Choroid plexus epithelial cell (primary cell): ENCODE measurements at places on chromosomes 4 and X.

- DNase-seq: peak; percentile 74
Measured at GRCh38 chrX:46903458-46904242, 8.6 kb upstream of the JADE3 start.

GRCh38 chr4:52946855-52947254 is 84.7 kb downstream of the RASL11B start:
- no peak for DNase-seq

- peak; percentile 78 for DNase-seq
Measured at GRCh38 chrX:11381464-11381863, 88.3 kb downstream of the AMELX start.

DNA sequence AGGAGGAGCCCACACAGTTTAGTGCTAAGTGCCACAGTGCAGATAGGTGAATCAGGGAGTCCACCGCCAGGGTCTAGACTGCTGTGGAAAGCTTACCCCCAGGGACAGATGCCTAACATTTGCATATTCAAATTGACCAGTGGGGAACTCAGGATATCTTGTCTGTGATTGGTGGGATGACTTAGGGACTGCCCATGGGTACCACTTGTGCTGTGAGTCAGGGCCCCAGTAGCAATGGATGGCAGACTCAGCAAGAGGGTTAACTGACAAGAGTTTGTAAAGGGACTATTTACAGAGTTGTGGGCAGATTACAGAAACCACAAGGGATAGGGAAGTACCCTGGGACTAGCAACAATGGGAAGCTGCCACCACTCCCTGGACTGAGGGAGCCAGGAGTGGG is 282.1 kb downstream of the BCOR start:
- DNase-seq: no peak

- no peak for DNase-seq
Measured at GRCh38 chr4:41594432-41594831, 56.5 kb downstream of the LIMCH1 start.

GRCh38 chrX:149298111-149298510 is 207.0 kb downstream of the IDS start:
- no peak for DNase-seq

- DNase-seq: peak; percentile 20
Measured at GRCh38 chr4:111464251-111465045, 680.8 kb upstream of the FAM241A start.

- DNase-seq: peak; percentile 26
Measured at GRCh38 chr4:159101988-159102621, 774 bp upstream of the RAPGEF2 start.

- peak; percentile 97 for DNase-seq
Measured at GRCh38 chrX:2677764-2678163, 13.3 kb upstream of the CD99 start.

GRCh38 chr4:848803-849477 is 23.0 kb upstream of the CPLX1 start:
- no peak for DNase-seq

- DNase-seq: no peak
Measured at GRCh38 chr4:95428291-95429070, 120.3 kb downstream of the UNC5C start.

- peak; percentile 72 for DNase-seq
Measured at GRCh38 chr4:22515145-22515887, 550 bp downstream of the ADGRA3 start.

- DNase-seq: no peak
Measured at GRCh38 chr4:80015407-80016189, 57.4 kb downstream of the ANTXR2 start.

GRCh38 chr4:108556588-108557200 is 63.7 kb upstream of the RPL34 start:
- no peak for DNase-seq

DNA sequence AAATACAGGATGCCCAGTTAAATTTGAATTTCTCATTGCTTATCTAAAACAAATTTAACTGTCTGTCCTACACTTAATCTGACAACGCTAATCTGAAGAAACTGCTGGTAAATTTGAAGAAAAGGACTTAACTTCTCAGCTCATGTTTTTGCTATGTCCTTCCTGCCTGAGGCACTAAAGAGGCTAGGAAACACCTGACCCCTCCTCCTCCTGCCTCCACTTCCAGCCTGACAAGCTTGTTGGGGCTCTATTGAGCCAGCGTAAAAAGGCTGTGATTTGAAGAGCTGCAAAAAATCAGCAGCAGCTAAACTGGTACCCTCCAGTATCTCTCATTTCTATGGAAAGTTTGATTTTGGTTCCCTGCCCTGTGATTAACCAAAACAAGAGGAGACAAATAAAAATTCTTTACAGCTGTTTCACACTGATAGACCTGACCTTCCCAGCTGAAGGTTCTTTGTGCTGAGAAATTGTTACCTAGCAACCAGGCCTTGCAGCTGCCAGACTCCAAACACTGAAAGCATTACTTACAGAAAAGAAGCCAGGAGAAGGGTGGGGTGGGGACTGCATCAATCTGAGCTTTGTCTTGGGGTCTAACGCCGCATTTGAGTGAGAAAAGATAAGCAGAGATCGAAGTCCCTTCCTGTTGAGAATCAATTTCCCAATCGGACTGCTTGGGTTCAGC is 35.0 kb downstream of the DCX start:
- no peak for DNase-seq

GRCh38 chr4:3480528-3481112 is 17.5 kb downstream of the DOK7 start:
- DNase-seq: peak; percentile 81
